MG63 (cell line): ENCODE measurements at places on chromosomes 5 and 9. TPM values are rescaled to one million over a fixed set of nuclear protein-coding genes. Genes with fewer than 3 reads are reported as not detected.

CDKN2A gene
- not detected in 2 replicates for total RNA-seq

TMC1 gene
- total RNA-seq = not detected in 2 replicates

DDX4 gene
- total RNA-seq = not detected in 2 replicates

CCDC180 gene
- total RNA-seq = 3.4 and 5.4 TPM in 2 replicates

DOK3 gene
- 0.92 TPM in 1 of 2 replicates, not detected in the other for total RNA-seq

SH3GLB2 gene
- total RNA-seq = 36.7 and 42.7 TPM in 2 replicates

GBGT1 gene
- total RNA-seq = 7.2 and 7.6 TPM in 2 replicates

SCGB3A1 gene
- not detected in 2 replicates for total RNA-seq

FOXD4L3 gene
- total RNA-seq = not detected in 2 replicates

CCNO gene
- total RNA-seq = 0.39 and 0.89 TPM in 2 replicates

ECSCR gene
- total RNA-seq = 0.63 and 0.74 TPM in 2 replicates

ABO gene
- not detected in 2 replicates for total RNA-seq

VLDLR gene
- 0.13 TPM in 1 of 2 replicates, not detected in the other for total RNA-seq

MEGF9 gene
- total RNA-seq = 2.7 and 4.1 TPM in 2 replicates

PCDHGB4 gene
- 0.17 and 0.26 TPM in 2 replicates for total RNA-seq

TBCA gene
- total RNA-seq = 318 and 615 TPM in 2 replicates

SLC34A1 gene
- not detected in 2 replicates for total RNA-seq

FAM120AOS gene
- 41.5 and 45.6 TPM in 2 replicates for total RNA-seq

TAF11L3 gene
- not detected in 2 replicates for total RNA-seq

CARD6 gene
- total RNA-seq = 2.0 and 2.4 TPM in 2 replicates

CDH10 gene
- 0.89 and 1.6 TPM in 2 replicates for total RNA-seq

TRUB2 gene
- 12.3 and 26.9 TPM in 2 replicates for total RNA-seq
